ENCODE measurements at places on chromosomes 13 and 19.

DNA sequence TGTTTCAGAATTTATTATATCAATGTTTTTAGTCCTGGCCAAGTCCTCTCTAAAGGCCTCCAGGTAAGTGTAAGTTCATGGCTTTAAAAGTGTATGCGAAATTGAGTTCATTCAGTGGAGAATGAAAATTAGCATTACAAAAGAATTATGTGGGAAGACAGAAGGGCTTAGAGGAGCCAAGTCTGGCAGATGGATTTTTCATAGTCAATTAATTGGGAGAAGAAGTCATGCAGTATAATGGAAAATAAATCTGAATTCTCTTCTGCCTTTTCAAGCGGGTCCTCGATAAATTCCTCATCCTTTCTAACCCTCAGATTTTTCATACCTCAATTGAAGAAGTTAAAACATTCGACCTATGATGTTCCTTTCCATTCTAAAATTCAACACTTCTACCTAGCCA lies 394.2 kb downstream of the ITGBL1 start:
- no peak for DNase-seq

DNA sequence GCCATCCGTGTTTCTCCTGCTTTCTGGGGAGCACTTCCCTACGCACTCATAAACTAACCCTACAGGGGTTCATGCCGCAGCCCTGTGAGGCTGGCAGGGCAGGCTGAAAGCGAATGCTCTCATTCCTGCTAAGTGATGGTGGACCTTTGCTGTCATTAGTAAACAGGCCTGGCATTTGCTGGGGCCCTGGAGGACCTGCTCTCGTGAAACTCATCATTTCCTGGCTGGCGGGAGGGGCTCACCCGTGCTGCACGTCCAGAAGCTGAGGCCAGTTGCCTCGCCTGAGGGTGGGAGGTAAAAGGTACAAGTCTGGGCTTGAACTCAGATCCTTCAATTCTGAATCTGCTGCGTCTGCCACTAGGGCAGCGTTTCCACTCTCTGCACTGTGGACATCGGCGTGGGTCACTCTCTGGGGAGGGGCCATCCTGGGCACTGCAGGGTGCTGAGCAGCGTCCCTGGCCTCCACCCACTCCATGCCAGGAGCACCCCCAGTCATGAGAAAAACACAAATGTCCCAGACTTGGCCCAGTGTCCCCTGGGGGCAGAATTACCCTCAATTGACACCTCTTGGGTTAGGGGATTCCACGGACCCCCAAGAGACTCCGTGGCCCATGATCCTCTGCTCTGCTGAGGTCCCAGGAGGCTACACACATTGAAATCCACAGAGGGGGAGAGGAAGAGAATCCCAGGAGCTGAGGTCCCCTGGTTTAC lies 7.0 kb downstream of the MOB3A start:
- DNase-seq = no peak

GRCh38 chr19:13985771-13986347 lies 20.3 kb downstream of the RFX1 start:
- no peak for DNase-seq

- DNase-seq = no peak
Measured at GRCh38 chr19:5039642-5040543, 71.0 kb downstream of the KDM4B start.

DNA sequence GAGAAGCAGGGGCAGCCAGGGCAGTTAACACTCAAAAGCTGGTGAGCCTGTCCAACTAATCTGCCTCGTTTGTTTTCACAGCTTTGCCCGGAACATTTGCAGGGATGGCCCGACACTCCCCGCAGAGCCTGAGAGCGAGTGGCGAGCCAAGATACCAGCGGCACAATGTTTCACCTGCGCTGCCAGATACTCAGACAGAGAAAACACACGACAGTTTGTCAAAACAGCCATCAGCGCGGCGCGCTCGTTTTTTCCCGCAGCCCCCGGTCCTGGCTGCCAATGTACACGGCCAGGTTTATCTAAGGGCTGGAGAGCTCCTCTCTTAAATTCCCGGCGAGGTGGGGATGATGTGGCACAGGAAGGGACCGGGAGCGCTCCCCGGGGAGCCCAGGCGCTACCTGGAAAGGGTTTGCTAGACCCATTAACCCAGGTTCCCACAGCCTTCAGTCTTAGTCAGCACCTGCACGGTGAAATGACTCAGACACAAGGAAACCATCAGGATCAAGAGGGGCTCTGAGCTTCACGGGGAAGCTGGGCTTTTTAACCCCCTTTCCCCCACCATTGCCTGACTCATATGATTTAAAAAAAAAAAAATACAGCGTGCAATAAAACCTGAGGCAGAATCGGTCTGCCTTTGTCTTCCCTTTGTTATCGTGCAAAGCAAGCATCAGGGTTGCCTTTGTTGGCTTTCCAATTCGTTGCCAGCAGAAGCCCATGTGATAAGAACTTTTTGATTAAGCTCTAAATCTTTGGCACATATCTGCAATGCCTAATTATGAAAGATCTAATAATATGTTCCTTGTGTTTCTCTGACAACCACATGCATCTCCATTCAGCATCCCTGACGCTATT lies 186.2 kb downstream of the EFNB2 start:
- no peak for DNase-seq
